Effector CD4-positive, alpha-beta T cell (primary cell): ENCODE measurements at places on chromosomes 7 and 10.

GRCh38 chr7:25455683-25456251 lies 227.5 kb upstream of the NPVF start:
- no peak for DNase-seq

DNA sequence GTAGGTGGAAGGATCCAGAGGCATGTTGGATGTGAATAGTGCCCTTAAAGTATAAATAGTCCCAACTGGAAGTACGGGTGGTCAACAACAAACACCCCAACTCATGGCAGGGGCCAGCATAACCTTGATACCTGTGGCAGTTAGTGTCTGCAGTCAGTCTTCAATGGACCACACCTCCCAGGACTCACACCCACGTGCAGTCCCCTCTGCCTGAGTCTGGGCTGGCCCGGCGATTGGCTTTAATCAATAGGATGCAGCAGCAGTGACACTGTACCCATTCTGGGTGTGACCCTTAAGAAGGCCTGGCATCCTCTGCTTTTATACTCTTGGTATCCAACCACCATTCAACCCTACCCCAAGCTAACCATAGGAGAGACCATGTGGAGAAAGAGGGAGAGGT lies 18.6 kb downstream of the DRGX start:
- DNase-seq = no peak

- DNase-seq = no peak
These were observed 36.6 kb downstream of the PLPP4 start for GRCh38 chr10:120493411-120494312.

- DNase-seq = no peak
These were observed 253.7 kb upstream of the SORCS1 start for GRCh38 chr10:107418085-107418806.

DNA sequence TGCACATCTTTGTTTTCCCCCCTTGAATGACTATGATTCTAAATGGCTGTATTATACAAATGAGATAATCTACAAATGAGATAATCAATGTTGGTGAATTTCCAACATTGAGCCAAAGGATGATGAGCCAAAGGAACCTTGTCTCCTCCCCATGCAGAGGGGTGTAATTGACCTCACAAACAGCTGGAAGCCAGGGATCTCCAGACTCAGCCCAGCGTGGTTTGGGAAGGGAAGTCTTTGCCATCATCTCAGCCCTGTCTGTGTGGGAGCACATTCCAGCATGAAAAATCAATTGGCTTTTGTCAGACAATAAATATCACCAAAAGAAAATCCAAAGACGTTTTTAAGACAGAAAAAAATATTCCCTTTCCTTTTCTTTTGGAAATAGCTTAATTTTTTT lies 271.5 kb upstream of the AOAH start:
- DNase-seq = no peak

DNA sequence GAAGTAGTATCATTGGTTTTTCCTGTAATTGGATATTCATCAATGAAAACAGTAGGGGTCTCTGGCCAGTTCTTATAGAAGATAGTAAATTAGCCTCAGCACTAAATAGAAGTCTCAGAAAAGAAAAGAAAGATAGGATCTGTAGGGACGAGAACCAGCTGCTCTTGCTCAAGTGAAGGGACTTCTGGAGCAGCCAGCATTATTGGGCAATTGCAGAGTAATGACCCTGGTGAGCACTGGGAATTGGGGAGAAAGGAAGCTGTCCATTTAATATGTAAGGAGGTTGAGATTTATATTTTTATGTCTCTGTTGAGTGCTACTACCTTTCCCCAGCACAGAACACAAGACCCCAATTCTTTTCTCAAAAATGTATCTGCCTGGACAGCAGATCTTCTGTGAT lies 61.2 kb upstream of the WNT16 start:
- no peak for DNase-seq

- no peak for DNase-seq
These were observed 332.6 kb upstream of the GHITM start for GRCh38 chr10:83806717-83807116.

DNA sequence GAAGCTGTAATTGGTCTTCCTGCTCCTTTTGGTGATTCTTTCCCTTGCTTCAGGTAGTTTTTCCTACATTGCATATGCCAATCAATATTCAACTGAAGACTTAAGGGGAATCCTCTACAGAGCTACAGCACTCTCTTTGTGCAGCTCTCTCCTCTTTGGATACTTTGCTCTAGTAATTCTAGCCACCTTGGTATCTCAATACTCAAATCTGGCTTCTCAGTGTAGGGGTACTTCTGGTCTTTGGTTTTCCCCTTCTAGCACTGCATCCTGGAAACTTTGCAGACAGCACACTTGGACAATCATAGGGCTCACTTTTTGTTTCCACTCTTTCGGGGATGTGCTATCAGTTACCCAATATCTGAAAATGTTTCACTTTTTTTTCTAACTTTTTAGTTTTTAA lies 9.9 kb downstream of the PHTF2 start:
- DNase-seq = no peak

DNA sequence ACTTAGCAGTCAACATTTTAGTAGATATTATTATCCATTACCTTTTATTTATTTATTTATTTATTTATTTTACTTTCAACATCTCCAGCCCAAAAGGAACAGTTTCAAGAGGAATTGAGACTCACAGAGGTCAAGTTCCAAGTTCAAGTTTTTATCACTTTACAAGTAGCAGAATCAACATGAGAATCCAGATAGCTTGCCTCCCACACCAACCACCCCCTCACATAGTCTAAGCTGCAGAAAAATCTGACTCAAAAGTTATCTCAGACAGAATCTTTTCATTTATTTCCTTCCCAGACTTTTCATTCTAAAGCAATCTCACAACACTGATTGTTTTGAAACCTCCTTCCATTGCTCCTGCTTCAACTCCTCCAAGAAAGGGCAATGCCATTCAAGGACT lies 129.6 kb downstream of the GRM3 start:
- no peak for DNase-seq
